ENCODE measurements at places on chromosomes 5 and 9.
A peak's percentile ranks its signal among the peaks of the same experiment; 100 is the strongest.

GRCh38 chr9:87783180-87783579 lies 57.3 kb downstream of the CTSL start:
- DNase-seq: no peak

DNA sequence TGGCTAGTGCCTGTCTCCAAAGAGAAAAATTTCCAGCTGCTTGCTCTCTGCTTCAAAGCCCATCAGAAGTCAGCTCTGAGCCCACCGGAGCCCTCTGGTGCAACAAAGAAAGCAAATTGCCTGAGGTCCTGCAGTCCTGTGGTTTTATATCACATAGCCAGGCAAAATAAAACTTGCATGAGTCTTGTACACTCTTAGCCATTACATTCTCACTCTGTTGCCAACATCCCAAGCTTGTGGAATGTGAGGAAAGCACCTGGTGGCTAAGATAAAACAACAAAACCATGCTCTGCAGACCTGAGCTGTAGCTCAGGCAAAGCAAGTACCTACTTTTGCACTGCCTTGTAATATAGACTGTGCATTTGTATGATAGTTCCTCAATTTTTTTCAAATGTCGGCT lies 133.7 kb downstream of the GPBP1 start:
- no peak for DNase-seq

- DNase-seq: no peak
Observed at GRCh38 chr9:97531888-97532376, 30.5 kb downstream of the TMOD1 start.

DNA sequence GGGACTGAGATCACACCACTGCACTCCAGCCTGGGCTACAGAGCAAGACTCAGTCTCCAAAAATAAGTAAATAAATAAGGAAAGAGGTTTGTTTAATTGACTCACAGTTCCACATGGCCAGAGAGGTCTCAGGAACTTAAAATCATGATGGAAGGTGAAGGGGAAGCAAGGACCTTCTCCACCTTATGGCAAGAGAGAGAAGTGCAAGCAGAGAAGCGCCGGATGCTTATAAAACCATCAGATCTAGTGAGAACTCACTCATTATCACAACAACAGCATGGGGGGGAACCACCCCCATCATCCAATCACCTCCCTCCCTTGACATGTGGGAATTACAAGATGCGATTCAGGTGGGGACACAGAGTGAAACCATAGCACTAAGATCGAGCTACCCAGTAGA lies 22.8 kb upstream of the RGMB start:
- DNase-seq: no peak

GRCh38 chr9:12723409-12724028 lies 30.3 kb downstream of the TYRP1 start:
- peak; percentile 58 for DNase-seq

GRCh38 chr9:14992081-14992480 lies 81.9 kb upstream of the FREM1 start:
- DNase-seq: peak; percentile 61

DNA sequence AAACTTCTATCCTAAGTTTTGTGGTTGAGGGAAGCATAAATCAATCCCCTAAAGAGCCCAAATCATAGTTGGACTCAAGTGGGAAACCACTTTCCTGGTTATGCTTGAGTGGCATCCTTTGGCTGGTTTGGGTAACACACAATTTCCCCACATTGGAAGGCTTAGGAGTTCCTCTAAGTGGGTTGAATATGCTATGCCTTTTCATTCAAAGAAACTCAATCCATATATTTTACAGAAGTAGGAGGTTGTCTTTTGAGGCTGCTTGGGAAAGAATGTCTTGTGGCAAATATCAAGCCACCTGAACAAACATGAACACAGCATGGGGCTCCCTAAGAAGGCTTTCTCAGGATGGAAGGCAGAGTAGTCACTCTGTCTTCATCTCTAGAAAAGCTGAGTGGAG lies 121.1 kb downstream of the SPATA31D1 start:
- no peak for DNase-seq

DNA sequence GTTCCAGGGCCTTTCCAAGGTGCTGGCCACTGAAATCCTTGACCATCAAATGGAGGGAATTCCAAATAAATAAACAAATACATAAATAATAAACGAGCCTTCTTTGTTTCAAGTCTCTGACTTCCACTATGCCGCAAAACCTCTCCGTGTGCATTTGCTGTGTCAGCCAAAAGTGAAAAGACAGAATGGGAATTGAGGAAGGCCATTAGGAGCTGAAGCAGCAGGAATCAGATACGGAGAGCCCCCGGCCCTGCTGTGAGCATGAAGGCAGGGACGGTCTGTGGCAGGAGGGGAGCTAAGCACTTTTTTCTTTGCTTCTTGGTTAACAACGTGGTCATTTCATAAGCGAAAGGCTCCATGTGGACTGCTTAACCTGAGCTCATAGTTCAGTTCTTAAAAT lies 26.1 kb downstream of the PLPPR1 start:
- no peak for DNase-seq

DNA sequence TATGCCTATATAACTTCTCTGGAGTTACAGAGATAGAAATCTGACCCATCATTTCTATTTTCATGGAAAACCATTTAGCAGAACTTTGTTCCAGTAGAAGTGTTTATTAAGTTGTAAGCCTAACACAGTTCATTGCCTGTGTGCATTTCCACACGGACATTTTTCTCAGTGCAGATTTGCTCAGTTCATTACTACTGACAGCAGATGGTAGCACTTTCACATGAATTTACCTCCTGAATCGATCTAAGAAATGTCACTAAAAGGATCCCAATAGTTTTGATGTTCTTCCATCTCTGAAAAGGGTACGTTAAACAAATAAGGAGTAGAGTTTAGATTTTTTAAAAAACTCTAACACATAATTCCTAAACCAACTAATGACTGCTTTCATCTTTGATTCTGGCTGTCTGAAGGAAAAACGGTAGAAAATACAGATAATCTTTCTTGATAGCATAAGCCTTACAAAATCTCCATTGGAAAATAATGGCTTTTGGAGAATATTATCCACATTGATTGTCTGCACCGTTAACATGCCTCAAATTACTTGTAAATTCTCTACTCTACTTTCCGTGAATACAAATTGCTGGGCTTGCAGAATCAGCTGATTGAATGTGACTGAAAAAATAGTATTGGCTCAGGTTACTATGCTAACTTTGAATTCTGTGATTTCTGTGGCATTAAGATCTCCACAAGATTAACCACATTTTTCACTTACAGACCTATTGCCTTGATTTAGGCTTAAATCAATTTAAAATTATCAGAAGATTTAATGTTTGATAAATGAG lies 33.1 kb downstream of the RPS23 start:
- DNase-seq: no peak

- DNase-seq: peak; percentile 53
Observed at GRCh38 chr9:27528076-27528885, 1.3 kb downstream of the MOB3B start.

Measured in fibroblast of mammary gland (primary cell).